GM23248 (cell line): ENCODE measurements at places on chromosomes 7 and 10.
A peak's percentile ranks its signal among the peaks of the same experiment; 100 is the strongest.

DNA sequence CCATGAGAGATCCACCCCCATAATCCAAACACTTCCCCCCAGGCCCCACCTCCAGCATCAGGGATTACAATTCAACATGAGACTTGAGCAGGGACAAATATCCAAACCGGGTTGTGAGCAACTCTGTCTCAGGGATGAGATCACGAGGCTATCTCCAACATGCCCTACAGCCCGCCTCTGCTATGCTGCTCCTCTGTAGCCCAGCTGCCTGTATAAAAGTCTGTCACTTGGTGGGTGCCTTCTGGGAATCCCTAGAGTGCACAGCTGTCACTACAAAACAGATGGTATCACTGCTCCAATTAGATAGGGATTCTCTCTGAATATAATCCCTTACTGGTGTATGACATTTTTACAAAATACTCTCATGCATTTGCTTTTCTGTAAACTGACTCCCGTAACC is 114.9 kb upstream of the NANOS1 start:
- no peak for DNase-seq

GRCh38 chr10:72598769-72599701 is 26.8 kb downstream of the MICU1 start:
- no peak for DNase-seq

DNA sequence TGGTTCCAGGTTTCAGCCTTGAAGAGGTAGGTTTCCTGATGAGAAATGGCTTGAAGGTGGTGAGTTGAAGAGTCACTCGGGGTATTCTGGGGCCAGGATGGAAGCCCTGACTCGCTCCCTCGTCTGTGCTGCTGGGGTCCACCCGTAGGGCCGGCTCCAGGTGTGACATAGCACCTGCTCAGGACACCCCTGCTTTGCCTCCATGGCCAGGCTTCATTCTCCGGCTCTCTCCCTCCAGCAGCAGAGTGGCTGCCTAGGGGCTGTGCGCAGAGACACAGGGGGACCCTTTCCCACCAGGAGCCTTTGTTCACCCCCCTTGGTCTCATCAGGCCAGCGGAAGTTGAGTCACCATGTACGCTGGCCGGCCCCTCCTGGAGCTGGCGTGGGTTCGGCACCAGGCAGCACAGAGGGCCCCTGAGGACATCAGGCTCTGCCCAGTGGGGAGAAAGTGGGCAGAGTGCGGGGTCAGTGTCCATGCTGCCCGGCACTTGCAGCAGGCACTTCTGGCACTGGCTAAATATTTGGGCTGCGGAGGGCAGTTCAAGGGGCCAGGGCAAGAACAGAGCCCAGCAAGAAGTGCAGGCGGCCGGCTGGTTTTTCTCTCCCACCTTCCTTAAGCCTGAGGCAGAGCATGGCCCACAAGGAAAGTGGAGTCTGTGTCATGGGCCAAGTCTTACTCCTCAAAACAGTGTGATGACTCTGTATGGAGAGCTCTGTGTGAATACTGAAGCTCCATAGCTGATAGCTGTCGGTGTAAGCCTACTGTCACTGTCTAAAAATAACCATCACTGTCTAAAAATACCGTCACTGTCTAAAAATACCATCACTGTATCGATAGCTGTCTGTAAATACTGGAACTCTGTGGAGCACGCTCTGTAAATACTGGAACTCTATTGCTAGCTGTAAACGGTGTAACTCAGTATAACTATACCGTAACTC is 3.7 kb upstream of the PRKAR1B start:
- peak; percentile 19 for DNase-seq

- DNase-seq: peak; percentile 58
Measured at GRCh38 chr7:106484562-106484961, 176.4 kb downstream of the CCDC71L start.

DNA sequence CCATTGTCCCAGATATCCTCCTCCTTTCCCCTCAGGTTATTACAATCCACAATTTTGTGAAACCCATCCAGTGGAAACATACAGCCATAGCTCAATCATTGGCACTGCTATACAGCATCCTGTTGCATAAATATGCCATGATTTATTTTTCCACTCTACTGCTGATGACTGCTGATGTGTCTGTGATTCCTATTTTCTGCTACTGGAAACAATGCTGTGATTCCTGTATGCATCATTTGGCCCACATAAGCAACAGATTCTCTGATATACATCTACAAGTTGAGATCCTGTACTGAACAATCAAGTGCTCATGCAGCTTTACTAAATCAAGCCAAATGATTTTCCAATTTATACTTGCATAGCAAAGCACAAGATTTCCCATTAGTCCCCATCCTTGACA is 39.6 kb downstream of the CUL2 start:
- DNase-seq: no peak

DNA sequence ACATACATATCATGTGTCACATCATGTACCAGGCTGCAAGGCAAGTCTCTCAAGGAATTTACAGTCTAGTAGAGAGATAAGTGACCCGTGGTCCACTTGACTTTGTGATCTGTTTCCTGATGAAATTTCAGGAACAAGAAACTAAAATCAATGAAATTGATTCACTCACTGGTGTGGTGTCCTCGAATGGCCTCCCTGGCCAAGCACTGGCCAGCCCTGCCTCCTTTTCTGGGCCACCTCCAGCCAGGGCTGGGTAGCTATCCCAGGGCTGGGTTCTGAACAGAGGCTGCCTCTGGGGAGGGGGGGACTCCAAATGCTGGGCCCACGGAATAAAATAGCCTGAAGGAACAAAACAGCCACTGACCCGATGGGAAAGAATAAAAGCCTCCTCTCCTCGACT is 182.2 kb downstream of the HERPUD2 start:
- no peak for DNase-seq

- no peak for DNase-seq
Measured at GRCh38 chr10:76206797-76207352, 775.5 kb downstream of the LRMDA start.

DNA sequence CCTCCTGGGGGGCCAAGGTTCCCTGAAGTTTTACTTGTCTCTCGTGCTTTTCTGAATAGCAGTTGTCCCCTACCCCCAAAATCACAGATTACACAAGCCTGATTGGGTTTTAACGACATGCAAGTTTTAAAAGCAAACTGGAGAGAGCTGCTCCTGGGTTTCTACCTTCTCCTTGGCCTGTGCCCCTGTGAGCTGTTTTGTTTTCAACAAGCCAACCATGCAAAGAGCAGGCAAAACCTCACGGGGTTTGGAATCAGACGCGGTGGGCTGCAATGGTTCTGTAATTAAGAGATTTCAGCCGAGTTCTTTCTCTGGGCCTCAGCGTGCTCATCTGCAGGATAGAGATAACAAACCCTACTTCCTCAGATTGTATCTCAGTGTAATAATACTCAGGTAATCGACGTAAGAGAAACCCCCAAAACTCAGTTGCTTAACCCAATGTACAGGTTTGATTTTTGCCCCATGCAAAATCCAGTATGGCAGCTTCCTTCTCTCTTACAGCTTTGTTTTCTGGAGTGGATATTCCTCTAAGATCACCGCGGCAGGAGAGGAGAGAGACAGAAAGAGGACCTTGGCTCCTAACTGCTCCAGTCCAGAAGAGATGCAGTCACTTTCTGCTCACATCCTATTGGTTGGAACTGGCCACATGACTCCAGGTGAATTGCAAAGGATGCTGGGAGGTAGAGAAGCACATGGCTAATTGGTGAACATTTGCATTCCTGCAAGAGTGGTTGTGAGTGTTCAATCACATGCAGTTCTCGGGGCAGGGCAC is 42.0 kb downstream of the MYL10 start:
- no peak for DNase-seq

DNA sequence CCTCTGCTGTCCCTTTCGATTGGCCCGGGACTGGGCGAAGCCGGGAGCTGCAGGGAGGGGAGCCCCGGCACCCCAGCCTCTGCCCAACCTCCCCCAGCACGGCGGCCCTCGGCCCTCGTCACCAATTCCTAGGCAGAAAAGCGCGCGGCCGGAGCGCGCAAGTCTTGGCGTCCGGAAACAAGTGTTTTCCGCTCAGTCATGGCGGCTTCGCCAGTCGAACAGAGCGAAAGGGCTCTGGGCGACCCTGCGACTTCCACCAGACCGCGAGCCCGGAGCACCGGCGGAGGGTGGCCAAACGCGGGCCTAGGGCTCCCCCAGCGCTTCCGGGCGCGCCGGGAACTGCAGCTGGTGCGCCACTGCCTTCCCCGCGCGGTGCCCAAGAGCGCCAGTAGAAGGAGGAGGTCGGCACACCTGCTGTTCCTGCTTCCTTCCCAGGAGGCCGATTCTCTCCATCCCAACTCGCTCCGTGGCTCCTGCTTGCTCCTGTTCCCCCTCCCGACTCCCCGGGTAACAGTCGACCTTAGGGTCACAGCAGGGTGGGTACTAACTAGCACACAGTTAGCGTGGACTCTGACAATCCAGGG is 729.9 kb downstream of the ZWINT start:
- DNase-seq: peak; percentile 65

GRCh38 chr7:27184337-27185012 is 557 bp downstream of the HOXA11 start:
- DNase-seq: peak; percentile 83

- DNase-seq: peak; percentile 75
Measured at GRCh38 chr7:124784879-124785818, 19.6 kb upstream of the GPR37 start.

DNA sequence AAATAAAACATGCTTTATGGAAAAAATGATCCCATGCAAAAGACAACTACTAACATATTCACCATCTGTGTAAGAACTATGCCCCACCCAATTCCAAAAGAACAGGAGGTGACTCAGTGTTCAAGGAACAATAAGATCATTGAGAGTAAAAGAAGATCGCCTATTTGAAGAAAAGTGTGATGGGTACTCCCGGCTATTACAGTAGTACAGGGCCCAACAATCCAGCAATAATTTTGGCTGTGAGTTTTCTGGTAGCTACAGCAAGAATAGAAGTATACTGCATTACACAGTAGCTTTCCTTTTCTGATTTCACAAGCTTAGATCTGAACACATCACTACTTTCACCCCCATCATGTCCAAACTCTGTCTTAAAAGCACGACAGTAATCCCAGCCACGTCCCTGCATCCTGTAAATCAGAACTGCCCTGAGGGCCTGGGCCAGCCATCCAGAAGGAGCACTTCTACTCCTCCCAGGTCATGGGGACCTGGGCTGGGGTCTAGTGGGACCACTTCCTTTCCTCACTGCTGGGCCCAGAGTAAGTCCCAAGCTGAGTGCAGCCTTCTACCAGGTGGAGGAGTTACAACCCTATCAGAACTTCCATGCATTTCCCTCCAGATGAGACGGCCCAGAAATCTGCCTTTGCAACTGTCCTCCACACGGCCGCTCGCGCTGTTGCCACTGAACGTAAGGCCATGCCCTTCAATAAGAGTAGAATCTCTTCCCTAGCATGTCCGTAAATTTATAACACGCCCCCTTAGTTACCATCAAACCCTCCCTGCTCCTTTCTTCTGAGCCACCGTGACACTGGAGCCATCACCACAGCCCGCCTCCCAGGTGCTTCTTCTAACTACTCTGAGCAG is 7.9 kb downstream of the ESYT2 start:
- DNase-seq: peak; percentile 94

GRCh38 chr10:50506861-50507573 is 116.7 kb downstream of the SGMS1 start:
- no peak for DNase-seq

GRCh38 chr10:12655940-12656339 is 306.6 kb downstream of the CAMK1D start:
- no peak for DNase-seq

GRCh38 chr7:98228801-98229200 is 17.6 kb downstream of the BHLHA15 start:
- no peak for DNase-seq

DNA sequence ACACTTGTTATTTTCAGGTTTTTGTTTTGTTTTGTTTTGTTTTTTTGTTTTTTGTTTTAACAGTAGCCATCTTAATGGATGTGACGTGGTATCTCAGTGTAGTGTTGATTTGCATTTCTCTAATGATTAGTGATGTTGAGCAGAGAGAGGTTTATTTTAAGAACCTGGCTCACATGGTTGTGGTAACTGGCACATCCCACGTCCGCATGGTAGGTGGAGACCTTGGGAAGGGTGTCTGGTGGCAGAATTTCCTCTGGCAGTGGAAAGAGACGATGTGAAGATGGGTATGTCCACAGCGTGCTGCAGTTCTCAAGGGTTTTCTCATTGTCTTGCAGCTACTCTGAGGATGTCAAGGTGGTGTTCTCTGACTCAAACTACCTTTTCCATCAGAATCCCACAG is 252.2 kb downstream of the GALNT17 start:
- DNase-seq: no peak

DNA sequence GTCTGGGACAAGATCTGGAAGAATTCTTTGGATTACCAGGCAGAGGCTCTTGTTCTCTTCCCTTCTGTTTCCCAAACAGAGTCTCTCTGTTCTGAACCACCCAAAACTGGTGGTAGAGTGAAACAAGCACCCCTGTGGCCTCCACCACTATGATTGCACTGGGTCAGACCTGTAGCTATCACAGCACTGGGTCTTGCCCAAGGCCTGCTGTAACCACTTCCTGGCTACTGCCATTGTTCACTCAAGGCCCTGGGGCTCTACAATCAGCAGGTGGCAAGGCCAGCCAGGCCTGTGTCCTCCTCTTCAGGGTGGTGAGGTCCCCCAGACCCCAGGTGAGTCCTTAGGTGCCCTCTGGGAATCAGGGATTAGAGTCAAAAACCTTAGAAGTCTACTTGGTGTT is 4.1 kb upstream of the LRRC17 start:
- DNase-seq: no peak

- DNase-seq: peak; percentile 68
Measured at GRCh38 chr7:95871075-95871848, 98.9 kb downstream of the DYNC1I1 start.

DNA sequence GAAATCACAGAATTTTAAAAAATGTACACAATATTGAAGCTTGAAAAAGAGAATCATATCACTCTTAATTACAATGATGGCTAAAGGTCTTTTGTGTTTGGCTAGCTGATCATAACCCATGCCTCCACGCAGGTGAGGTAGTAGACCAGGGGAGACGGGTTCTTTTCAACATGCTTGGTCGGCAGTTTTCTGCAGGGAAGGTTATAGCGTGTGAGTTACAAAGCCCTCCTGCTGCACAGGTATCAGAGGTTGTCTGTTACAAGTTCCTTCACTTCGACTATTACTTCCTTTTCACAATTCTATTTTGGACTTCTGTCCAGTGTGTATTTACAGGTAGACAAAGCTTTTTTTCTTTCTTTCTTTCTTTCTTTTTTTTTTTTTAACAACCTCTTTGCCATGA is 127.1 kb upstream of the PRPS1L1 start:
- no peak for DNase-seq

- no peak for DNase-seq
Measured at GRCh38 chr7:91356915-91357314, 92.7 kb downstream of the FZD1 start.

DNA sequence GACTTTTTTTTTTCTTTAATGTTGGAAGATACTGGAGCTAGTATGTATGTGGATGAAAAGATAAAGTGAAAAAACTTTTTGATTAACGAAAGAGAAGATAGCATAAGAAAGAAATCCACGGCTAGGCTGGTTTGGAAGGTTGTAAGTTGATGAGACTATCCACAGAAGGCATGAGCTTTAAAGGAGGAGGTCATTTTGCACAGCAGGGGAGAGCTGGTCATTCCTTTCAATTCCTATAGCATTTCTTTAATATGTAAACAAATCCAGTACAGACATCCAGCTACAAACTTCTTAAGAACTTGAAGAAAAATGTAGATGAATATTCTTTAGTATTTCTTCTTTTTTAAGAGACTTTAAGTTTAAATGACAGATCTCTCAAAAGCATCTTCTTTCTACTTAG is 281.3 kb downstream of the CACNA2D1 start:
- no peak for DNase-seq
